Neural crest cell (in vitro differentiated cells): ENCODE measurements at places on chromosomes 2 and 18. TPM values are rescaled to one million over a fixed set of nuclear protein-coding genes. Genes with fewer than 3 reads are reported as not detected.

The ASPRV1 gene
- 1.2 and 1.7 TPM in 2 replicates for total RNA-seq

The SPRED2 gene
- total RNA-seq: 55.4 and 55.8 TPM in 2 replicates

The FAM136A gene
- total RNA-seq: 76.9 and 79.1 TPM in 2 replicates

The ARHGAP25 gene
- 2.5 and 3.0 TPM in 2 replicates for total RNA-seq

The GREB1L gene
- 74.8 and 80.5 TPM in 2 replicates for total RNA-seq

DNA sequence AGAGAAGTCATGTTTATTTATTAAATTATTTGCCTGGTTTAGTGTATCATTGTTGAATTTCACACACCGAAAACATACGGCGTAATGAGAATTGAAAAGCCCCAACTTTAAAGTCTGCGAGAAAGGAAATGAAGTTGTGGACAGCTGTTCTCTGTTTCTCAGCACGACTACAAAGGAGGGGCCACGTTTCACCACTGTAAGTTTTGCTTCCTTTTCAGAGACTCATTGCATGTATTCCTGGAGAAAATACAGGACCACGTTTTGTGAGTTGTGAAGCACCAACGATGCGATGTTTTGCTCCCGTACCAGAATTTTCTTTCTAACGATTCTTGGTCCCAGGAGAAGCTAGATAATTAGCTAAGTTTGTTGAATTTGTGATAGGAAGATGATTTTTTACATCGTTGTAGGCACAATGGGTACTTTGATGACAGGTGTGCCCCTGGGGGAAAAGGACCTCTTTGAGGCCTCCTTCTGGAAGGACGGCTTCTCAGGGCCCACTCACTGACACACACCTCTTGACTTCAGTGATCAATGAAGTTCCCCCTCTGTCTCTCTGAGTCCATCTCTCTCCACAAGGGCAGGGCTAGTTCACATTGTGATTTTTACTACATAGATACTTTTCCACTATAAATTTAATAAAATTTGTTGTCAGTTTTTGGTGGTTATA lies 23.7 kb upstream of the ACKR3 start:
- DNase-seq: no peak

DNA sequence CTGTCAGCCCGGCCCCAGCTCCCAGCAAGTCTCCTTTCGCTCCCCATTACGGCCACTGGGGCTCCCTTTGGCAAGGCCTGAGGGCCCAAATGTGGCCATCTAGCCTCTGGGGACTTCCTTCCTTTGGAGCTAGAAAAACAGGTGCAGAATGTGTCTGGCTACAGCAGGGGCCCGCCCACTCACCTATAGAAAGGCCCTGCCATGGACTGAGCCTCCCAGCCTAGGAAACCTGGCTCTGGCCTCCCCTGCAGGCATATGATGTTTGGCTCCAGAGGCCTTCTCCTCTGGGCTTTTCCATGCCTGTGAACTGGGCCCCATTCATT lies 55.3 kb upstream of the ALPP start:
- DNase-seq: no peak

- DNase-seq: no peak
Measured at GRCh38 chr18:58052960-58053359, 8.9 kb downstream of the NEDD4L start.

- no peak for DNase-seq
Measured at GRCh38 chr18:30999186-30999585, 43.4 kb downstream of the DSC3 start.

DNA sequence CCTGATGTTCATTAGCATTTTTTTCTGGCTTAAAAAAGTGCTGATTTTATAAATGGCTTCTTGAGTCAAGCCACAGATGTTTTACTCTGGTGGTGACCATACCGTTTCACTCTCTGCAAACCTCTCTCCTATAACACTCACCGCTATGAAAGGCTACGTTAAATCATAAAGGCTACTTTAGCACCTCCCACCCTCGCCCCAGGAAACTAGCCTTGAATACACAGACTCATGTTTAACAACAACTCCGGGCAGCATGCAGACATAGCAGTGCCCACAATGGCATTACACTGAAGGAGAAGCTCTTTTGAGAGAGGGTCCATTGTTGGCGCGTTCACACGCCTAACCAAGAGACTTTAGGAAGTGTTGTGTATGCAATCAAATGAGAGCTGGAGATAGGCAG lies 5.6 kb downstream of the MYT1L start:
- no peak for DNase-seq

DNA sequence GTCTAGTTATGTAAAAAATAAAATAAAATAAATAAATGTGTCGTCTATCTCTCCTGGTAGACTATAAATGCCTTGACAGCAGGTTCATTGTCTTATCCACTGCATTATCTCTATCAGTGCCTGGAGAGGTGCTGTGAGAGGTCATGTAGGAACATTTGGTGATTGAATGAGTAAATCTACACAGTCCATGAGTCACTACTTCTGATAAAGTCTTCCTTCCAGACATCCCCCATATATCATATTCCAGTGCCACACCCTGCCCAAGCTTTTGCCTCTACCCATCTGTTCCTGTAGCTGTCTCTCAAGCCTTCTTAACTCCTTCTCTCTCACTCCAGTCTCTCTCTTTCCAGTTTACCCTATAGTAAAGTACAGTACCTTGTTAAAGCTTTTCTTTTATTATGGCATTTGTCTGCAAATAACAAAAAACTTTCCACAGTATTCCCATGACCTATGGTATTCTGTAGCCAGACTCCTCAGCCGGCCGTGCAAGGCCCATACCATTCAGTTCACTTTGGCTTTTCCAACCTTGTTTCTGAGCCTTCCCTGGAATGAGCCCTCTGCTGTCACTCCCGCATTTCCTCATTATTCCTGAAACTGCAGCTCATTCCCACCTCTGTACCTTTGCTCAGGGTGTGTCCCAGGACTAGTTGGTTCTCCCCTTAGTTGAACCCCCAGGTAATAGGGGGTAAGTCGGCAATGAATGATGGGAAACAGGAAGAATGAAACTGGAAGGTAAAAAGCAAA lies 37.5 kb downstream of the ANXA4 start:
- no peak for DNase-seq

DNA sequence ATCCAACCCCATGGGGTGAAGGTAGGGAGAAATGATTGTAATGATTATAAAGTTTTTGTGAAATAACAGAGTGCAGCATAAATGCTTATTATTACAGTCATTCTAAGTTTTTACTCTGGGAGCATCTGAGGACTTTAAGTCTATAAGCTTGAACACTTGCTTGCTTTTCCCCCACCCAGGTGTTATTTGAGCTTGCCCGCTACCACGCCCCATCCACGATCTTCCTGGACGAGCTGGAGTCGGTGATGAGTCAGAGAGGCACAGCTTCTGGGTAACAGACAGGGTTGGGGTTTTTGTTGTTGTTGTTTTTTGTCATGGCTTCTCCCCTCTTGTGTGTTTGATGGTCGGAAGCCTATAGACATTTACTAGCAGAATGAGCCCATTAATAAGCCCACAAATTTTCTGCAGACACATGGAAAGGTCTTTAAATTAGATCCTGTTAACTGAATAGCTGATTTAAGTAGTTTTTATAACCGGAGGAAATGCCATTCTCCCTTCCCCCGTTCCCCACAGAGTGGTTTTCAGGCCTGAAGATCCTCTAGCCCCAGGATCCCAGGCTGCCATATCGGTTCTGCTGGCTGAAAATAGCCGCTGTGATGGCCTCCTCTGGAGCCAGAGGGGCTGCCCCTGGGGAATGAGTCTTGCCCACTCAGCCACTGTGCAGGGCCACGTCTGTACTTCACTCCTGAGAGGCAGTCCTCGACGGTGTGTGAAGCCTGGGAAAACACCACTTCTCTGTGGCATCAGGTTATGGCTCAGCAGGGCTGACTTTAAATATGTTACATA lies 39.9 kb upstream of the ELOA2 start:
- DNase-seq: no peak

DNA sequence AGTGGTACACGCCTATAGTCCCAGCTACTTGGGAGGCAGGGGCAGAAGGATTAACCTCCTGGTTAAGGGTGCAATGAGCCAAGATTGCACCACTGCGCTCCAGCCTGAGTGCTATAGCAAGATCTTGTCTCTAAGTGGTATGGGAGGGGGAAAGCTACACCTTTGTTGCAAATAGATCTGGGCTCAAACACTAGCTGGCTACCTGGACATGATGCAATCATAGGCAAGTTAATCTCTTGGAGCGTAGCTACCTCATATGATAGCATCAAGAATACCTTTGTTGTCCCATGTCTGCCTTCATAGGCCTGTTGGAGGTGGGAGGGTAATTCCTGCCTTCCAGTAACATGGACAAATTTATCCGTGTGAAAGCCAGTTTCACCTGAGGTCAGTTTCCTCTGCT lies 15.7 kb downstream of the KLHL29 start:
- DNase-seq: no peak

DNA sequence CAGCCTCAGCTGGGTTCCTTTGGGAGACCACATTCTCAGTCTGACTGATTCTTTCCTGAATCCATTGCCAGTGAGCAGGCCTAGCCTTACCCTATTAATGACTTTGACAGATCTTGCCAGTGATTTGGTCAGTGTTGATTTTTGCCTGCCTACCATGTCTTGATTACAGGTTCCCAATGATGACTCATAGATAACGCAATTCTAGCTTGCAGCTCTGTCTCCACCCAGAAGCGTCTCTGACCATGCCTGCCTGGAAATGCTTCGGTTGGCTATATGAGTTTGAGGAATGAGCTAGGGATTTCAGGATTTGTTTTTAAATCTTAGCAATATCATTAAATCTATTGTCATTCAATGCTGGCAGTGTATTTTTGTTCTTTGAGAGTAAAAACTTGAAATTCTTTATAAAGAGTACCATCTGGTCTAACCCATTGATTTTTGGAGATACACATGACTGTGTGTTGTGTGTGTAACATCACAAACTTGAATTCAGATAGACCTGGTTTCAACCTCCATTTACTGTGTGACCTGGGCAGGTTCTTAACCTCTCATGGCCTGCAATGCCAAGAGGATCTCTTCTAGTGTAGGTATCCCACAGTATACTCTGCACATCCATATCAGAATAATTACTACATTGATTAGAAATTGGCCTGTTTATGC lies 57.0 kb downstream of the CCDC150 start:
- no peak for DNase-seq

DNA sequence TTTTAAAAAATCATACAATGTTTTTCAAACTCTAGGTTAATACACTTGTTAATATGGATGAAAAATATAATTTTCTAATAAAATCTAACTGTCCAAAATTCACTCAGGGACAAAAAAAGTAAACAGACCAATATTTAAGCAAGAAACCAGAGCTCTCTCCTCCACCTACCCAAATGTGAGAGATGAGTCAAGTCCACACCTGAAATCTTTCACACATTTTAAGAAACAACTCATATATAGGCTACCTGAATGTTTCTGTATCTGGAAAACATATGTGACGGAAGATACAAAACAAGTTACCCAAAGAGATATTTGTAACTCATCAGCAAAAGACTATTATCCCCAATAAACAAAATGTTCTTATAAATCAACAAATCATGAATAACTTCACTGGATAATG lies 20.2 kb downstream of the ZNF516 start:
- DNase-seq: no peak

GRCh38 chr2:26144953-26145680 lies 27.8 kb upstream of the GAREM2 start:
- peak; percentile 65 for DNase-seq

DNA sequence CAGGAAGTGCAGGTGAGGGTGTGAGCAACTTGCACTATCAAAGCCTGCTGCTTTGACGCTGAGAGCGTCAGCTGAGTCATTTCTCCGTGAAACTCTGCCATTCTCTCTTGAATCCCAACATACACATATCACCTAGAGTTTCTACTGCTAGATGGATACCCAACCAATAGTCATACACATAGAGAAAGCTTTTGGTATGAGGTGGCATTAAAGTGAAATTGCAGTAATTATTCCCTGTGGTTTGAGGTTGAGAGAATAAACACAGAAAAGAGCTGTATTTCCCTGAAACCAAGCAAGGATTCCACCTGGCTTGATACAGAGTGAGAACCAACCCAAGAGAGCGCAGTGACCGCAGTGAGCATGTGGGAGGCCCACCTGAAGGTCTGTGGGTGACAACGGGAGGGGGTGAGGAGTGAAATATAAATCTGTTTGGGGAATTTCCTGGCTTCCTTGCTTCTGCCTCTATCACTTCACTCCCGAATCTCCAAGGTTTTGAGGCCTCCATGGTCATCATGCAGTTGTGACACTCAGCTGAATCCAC lies 28.8 kb upstream of the TMEM18 start:
- no peak for DNase-seq

DNA sequence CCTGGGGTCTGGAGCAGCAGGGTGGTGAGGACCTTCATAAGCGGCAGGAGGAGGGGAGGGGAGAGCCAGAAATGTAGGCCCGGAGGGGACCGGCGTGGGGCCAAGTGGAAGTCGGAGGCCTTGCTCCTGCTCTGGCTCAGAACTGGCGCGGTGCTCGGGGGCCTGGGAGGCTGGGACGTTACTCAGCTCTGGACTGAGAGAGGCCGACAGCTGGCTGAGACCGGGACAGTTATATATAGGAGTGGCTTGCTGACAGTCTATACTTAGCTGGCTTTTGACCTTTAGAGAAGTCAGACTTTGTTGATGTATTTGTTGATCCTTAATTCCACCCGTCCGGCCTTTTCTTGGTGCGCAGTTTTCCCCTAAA lies 15.7 kb downstream of the IGFBP5 start:
- DNase-seq: no peak

GRCh38 chr18:48828691-48829442 lies 121.9 kb downstream of the SMAD7 start:
- no peak for DNase-seq

DNA sequence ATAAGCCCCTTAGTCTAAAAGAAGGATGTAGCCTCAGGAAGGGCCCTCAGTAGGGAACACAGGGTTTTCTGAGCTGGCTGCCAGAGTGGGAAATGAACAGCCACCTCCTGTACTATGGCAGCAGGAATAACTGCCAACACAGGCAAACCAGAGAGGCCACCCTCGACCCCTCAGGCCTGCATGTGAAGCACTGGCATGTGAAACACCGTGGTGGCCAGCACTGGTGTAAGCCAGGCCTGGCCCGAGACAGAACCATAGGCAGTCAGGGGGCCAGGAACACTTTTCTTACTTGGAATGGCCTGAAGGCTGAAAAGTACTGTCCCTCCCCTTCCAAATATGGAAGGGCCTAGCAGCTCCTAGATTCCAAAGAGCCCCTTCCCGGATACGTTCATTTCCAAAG lies 28.2 kb downstream of the SFXN5 start:
- DNase-seq: no peak

- no peak for DNase-seq
Measured at GRCh38 chr2:49129034-49129433, 25.3 kb downstream of the FSHR start.

GRCh38 chr2:9235147-9236044 lies 28.8 kb downstream of the ASAP2 start:
- DNase-seq: no peak

- DNase-seq: no peak
Measured at GRCh38 chr2:98583276-98583675, 25.0 kb downstream of the COA5 start.

- no peak for DNase-seq
Measured at GRCh38 chr2:171531291-171531690, 9.0 kb downstream of the CYBRD1 start.

GRCh38 chr2:103135679-103136078 lies 373.8 kb downstream of the TMEM182 start:
- no peak for DNase-seq

DNA sequence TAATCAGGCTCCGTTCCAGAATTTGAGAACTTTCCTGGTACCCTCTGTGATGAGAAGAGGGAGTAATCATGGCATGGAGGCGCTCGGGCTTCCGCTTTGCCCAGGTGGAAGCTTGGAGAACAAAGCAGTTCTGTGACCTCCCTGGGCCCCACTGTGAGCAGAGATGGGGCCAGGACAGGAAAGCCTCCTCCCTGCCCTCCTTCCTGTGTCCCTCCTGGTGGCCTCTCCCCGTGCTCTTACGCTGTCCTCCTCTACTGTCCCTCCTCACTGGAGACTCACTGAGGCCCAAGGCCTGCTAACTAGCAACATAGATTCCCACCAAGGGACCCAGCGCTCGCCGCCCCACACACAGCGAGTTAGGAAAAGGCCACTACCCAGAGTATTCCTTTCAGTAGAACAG lies 119.8 kb downstream of the MAPK4 start:
- DNase-seq: no peak
